Osteocyte (in vitro differentiated cells): ENCODE measurements at places on chromosomes 12 and 14. TPM values are rescaled to one million over a fixed set of nuclear protein-coding genes. Genes with fewer than 3 reads are reported as not detected.

Gene TSPAN19
- total RNA-seq = not detected in 2 replicates

Gene C1RL
- 20.8 and 22.3 TPM in 2 replicates for total RNA-seq

Gene ATG14
- 13.8 and 14.5 TPM in 2 replicates for total RNA-seq

Gene HNF1A
- total RNA-seq = not detected in 2 replicates

Gene CCDC38
- total RNA-seq = not detected in 2 replicates

Gene OR9K2
- not detected in 2 replicates for total RNA-seq

Gene CNIH1
- total RNA-seq = 127 and 130 TPM in 2 replicates

DNA sequence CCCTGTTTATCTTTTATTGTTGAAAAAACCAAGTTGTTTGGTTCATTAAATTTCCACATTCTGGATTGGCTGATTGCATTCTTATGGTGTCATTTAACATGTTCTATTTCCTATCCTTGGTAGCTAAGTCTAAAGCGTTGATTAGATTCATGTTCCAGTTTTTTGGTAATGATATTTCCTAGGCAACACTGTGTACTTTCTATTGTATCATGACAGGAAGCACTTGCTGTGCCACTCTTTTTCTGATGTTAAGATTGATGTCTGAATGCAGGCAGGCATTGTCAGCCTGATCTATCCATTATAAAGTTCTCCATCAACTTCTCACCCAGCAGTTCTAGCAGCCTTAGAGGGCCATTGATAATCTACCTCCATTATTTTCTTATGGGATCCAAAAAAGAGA, 91.1 kb upstream of the ARID2 start:
- no peak for DNase-seq

DNA sequence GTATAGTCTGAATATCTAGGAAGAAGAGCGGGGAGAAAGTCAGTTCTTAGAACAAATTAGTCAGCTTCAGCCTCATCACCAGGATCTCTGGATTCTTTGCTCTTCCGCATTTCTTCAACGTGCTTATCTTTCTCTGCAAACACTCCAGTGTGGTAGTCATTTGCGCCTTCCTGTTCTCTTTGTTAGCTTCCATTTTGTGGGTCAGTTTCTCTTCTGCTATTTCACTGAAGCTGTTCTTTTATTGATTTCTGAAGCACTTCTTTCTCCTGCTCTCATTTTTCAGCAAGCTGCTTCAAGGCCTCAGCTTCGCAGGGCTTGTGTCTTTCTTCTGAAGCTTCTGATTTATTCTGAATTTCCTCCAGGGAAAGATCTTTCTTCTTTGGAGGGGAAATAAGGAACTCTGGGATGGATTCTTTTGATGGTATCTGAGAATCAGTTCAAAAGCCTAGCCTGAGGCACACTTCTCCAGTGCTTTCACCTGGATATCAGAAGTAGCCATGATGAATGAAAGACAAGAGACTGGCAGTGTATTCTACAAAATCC, 13.5 kb downstream of the AMN1 start:
- DNase-seq = no peak

- no peak for DNase-seq
These were observed 38.2 kb upstream of the MAP3K9 start for GRCh38 chr14:70847406-70848090.

GRCh38 chr12:6810758-6811157, 10.9 kb upstream of the GPR162 start:
- DNase-seq = no peak

DNA sequence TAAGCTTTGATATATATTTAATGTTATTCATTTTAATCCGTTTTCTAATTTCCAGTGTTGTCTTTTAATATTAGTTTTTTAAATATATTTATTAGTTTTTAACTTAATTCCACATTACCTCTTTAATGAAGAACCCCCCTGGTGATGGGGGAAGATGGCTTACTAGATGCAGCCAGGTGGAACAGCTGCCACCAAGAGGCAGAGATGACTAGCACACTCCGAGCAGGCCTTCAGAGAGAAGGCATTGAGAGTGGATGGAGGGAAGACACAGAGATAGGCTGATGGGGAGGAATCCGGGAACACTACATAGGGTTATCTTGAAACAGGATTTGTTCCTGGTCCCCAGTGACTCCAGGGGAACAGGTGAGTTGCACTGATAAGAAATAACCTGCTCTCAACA, 771.6 kb downstream of the LRFN5 start:
- no peak for DNase-seq

GRCh38 chr14:49962621-49963020, 69.7 kb downstream of the ARF6 start:
- DNase-seq = no peak

DNA sequence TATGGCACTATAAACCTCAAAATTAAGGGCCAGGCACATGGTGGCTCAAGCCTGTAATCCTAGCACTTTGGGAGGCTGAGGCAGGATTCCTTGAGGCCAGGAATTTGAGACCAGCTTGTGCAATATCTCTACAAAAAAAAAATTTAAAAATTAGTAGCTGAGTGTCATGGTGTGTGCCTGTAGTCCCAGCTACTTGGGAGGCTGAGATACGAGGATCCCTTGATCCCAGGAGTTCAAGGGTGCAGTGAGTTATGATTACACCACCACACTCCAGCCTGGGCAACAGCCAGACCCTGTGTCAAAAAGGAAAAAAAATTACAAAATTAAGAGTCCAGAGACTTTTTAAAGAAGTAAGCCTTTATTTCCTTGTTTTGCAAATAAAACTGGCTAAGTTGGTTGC, 1.8 kb upstream of the GCN1 start:
- DNase-seq = no peak

DNA sequence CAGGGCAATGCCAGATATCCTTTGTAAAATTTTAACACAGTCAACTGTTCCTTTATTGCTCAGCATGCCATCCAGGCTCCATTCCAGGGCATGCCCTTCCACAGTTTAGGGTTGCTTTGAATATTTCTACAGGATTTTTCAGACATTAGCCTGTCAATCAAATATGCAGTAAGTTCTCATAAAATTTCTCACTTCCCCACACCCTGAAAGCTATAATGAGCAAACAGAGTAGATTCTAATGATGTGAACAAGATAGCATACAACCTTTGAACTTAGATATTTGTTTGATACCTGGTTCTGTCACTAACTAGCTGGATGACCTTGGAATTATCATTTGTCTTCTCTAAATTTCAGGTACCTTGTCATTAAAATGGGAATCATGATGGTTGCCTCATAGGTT, 251.2 kb downstream of the SYT1 start:
- no peak for DNase-seq

DNA sequence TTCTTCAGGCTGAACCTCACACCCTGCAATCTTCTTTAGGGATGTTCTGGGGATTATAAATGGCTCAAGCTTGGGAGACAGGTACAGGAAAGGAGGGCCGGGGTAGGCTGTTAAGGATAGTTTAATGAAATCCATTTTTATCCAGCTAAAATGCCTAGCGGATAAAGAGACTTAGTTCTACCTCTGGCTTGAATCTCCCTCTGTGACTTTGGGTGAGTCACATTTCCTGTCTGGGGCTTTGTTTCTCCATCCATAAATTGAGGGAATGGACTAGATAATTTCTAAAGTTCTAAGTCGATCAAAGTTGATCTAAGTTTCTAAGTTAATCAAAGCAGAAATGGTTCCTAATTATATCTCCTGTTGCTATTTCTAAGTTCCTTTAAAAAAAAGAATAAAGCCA, 319.6 kb upstream of the E2F7 start:
- DNase-seq = no peak

- DNase-seq = no peak
These were observed 321 bp upstream of the USP30 start for GRCh38 chr12:109052097-109052413.

GRCh38 chr14:66228267-66228970, 257.8 kb upstream of the CCDC196 start:
- no peak for DNase-seq

- no peak for DNase-seq
These were observed 34.0 kb upstream of the KCNK13 start for GRCh38 chr14:90027842-90028241.

- no peak for DNase-seq
These were observed 5.2 kb upstream of the ZNF385A start for GRCh38 chr12:54389607-54390175.

GRCh38 chr12:49956663-49957569, 4.8 kb upstream of the AQP5 start:
- no peak for DNase-seq

DNA sequence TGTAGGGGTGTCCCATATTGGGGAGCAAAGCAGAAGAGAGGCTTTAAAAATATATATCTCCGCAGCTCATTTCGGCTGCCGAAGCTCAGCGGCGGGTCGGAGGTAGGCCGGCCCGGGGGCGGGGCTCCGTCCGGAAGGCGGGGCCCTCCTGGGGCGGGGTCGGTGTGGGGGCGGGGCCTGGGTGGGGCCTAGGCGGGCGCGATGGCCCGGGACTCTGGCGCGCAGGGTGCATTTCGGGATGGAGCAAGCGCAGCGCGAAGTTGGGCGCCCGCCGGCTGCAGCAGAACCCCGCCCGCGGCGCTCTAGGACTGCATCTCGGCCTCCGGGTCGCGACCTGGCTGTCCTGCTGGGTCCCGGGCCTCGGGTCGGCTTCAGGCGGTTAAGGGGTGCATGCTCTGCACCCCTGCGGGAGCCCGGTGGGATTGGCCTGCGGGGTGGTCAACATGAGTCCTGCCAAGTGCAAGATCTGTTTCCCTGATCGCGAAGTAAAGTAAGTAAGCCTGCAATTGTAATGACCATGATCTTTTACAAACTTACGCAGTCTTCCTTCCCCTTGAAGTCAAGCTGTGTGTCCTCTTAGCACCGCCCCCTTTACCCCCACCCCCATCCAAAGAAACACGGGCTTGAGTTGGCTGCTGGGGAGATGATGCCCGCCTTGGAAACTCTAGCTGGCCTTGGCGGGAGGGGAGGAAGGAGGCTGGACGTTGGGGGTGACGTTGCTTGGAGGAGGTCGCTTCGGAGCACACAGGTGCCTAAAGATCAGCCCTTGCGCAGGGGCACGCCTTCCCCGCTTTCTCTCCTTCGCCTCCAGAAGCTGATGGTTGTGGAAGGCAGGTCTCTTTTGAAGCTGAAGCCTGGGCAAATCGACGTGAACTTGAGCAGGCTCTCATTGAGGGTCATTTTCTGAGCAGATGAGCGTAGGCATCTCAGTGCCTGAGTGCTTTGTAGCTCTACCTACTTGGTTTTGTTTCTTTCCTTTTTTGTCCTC, 38.4 kb downstream of the ACACB start:
- peak; percentile 87 for DNase-seq

DNA sequence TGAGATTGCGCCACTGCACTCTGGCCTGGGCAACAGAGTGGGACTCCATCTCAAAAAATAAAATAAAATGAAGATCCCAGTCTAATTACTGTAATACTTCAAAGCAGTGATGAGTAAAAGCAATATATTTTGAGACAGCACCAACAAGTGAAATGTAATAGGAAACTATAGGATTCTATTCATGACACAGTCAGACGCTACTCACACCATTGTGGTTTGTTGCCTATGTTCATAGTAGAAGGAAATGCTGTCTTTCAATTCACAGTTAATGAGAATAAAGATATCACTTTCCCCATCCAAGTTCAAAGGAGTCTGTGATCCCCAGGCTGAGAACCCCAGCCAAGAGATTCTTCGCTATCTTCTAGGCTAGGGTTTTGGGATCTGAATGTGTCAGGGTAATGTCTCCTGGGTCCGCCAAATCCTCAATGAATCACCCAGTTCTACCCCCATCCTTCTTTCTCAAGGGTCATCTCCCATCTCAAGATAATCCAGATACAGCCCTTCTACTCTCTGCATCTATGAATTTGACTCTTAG, 16.6 kb upstream of the DTX1 start:
- DNase-seq = no peak

DNA sequence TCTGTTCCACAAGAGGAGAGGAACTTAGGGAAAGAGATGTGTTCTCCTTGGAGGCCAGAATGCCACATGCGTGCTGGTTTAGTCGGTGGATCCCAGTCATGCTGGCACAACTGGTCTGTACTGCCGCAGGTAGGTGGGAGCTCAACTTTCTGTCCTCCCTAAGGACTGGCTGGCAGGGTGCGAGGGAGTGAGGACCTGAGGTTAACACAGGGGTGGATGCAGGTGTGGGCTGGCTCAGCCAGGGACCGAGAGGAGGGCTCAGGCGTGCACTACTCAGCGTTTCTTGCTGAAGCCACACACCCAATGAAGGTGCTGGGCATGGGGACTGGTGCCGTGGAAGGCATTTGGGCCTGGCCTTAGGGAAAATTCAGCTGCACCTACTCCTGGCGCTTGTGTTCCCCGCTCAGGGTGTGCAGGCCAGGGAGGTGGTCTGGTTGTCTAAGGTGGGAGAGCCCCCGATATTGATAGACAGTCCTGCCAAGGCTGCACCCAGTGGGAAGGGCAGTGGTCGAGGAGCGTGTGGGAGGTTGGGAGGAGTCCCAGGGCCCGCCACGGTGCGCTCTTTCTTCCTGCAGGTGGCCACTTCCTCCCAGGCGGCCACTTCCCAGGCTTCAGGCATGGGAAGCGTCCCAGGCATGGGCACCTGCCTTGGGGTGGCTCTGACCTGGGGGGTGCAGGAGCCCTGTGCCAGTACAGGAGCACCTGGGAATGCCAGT, 138.4 kb downstream of the ADGRD1 start:
- DNase-seq = peak; percentile 76

DNA sequence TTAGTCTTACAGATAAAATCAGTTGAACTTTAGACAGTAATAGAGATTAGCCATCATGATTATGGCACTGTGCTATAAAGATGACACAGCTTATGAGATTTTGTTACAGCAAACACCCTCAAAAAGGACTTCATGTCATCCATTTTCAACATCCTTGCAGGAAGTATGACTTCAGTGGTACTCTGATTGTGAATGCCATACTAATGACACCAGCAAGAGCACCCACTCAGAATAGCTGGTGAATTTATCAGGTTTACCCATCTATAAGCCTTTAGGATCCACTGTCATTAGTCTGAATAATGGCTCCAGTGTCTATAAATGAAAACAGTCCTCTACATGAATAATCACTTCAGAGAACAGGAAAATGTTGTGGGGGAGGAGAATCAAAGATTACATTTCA, 615.2 kb downstream of the RPS29 start:
- no peak for DNase-seq

DNA sequence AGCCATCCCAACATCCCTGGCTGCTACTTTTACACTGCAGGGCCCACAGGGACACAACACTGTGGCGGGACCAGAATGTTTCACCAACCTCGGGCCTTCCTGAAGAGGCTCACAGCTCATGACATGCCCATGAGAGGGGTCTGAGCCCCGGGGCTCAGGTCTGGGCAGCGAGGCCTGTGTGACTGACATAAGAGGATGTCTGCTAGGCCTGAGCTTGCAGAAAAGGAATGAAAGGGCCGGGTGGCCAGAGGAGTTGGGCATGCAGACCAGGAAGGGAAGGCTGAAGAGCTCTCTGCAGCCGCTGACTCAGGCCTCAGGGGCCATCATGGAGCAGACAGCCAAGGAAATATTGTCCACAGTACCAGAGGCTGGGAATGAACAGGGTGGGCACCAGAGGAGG, 18.3 kb upstream of the VSX2 start:
- no peak for DNase-seq

DNA sequence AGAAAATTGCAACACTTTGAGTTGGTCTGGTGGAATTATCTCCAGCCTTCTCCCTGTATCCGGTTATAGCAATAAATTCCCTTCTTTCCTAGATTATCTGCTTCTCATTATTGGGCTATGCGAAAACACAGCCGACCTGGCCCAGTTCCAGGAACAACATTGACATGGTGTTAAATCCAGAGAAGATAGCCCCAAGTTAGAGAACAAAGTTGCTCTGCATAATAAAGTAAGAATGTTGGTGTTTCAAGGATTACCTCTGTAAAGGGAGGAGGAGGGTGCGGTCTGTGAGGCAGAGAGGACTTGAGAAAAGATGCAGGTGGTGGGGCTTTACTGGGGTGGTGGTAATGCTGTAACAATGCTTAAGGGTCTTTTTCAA, 12.1 kb downstream of the TCL1A start:
- no peak for DNase-seq

GRCh38 chr12:96233168-96233567, 39.0 kb downstream of the ELK3 start:
- DNase-seq = no peak
